ENCODE measurements at places on chromosomes 7 and 10. TPM values are rescaled to one million over a fixed set of nuclear protein-coding genes. Genes with fewer than 3 reads are reported as not detected.

The PAX4 gene
- total RNA-seq = not detected

The SPDYE6 gene
- not detected for total RNA-seq

The AKR1C3 gene
- total RNA-seq = 9.8 TPM

The AFAP1L2 gene
- 0.07 TPM for total RNA-seq

The AKR1E2 gene
- total RNA-seq = 17.1 TPM

GRCh38 chr10:46028584-46029460 is 1.6 kb downstream of the NCOA4 start:
- no peak for DNase-seq

- no peak for DNase-seq
These were observed 33.3 kb upstream of the MAT1A start for GRCh38 chr10:80322711-80323110.

- DNase-seq = no peak
These were observed 18.0 kb downstream of the STARD3NL start for GRCh38 chr7:38195804-38196595.

DNA sequence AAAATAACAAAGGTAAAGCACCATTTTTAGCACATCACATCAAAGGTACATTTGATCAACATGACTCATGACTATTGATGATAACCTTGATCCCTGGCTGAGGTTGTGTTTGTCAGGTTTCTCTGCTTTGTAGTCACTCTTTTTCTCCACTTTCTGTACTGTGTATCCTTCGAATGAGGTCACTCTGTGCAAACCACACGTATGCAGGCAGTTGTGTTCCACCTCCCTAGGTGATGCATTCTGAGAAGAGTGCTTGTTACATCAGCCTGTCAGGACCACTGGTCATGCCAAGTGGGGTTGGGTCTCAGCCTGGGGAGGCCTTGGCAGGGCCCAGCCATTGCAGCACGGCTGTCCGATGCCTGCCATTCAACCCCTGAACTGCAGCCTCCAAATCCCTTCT is 62.8 kb upstream of the GJD4 start:
- no peak for DNase-seq

DNA sequence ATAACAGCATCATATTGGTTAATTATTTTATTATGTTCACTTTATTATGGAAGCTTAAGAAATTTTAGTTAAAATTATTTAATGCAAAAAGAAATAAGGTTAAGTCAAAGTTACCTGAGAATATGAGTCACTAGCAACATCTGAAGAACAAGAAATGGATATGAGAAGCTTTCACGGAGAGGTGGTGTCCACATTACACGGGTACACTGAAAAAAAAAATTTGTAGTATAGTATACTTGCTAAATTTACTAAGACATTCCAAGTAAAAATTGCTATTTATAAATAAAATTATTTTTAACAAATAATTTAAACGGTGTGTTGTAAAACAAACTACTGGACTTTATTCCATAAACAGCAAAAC is 63.9 kb downstream of the DPY19L1 start:
- no peak for DNase-seq

DNA sequence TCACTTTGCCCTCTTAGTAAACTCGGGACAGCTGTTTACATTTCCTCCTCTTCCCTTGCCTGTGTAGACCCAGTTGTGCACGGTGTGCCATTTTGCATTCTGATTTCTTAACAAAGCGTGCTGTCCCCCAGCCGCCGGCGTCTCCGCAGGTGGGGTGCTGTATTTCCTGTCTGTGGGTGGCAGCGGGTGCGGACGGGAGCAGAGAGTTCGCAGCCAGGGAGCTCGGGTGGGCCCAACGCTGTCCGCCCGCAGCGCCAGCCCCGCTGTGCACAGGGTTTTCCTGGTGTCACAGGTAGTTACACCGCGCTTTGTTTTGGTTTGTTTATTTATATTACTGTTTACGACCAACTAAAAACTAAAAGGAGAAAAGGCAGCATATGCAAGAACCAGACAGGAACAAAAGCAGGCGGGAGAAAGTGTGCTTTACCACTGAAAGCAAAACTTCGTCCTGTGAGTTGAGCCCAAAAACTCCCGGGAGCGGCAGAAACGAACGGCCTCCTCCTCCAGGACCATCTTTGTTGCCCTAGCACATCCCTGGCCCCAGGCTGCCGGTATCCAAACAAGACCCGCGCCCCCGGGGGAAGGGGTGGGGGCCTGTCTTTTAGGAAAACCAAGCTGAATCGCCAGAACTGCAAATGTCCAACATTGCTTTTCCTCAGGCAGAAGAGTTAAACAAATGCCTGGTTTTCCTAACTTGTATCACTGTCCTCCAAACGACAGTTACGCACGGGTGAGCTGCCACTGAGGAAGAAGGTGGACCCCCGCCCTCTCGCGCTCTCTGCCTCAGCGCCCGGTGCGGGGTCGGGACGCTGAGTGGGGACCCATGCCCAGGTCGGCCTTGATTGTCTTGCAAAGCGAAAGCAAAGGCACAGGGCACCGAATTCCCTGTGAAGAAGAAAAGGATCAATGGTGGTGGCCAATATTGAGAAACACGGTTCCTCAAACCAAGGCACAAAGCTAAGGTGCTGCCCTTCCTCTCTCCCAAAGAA is 45.9 kb upstream of the DRGX start:
- DNase-seq = no peak

DNA sequence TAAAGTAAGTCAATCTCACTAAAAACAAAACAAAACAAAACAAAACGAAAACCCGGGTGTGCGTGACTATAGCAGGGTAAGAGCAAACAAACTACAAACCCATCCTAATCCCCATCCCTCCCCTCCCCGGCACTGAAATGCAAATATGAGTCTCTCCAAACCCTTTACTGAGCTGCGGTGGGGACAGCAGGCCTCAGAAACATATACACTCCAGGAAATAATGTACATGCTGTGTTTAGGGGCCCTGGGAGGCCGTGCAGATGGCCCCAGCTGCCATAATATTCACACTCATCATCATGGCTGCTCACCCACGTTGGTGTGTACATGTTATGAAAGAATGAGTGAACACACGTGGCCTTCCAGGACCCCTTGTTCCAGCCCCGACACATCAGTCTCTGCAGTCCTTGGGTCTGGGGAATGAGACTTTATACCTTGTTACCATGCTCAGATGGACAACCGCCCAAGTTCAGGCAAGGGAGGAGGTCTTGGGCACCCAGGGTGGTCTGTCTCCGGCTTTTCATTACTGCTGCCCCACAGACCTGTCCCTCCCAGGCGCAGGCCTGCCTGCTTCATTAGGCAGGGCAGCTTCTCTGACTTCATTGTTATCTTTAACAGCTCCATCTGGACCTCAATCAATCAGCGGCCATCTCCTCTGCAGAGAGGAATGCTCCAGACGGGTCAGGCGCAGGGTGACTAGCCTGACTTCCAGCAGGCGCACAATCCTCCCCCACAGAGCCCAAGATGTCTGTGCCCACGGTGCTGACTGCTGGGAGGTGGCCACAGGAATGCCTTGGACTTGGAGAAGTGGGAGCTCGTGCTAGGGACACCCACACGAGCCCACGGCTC is 20.6 kb downstream of the HSPA12A start:
- DNase-seq = no peak

GRCh38 chr7:132899833-132900232 is 182.1 kb downstream of the CHCHD3 start:
- DNase-seq = no peak

- no peak for DNase-seq
These were observed 133.6 kb downstream of the SDK1 start for GRCh38 chr7:3434611-3435010.
